ENCODE measurements at places on chromosomes 16 and 17.

GRCh38 chr16:15404792-15405191, 9.2 kb downstream of the MPV17L start:
- no peak for DNase-seq

DNA sequence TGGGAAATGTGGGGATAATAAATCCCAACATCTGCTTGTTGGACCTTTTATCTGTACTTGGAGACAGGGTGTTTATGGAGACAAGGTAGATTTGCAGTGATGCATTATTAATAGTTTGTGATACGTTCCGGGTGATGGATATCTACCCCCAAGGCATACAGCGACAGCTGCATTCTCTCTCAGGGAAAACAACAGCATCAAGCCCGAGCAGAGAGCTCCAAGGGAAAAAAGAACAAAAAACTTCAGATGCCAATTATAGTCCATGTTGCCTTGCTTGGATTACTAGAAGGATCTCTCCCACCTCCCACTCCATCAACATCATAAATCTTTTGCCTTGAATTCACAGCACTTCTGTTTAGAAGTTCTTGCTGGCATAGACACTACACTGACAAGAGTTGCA, 187.5 kb upstream of the CDH11 start:
- DNase-seq: no peak

- DNase-seq: no peak
Measured at GRCh38 chr17:65529040-65529633, 32.3 kb downstream of the AXIN2 start.

- DNase-seq: no peak
Measured at GRCh38 chr16:11985250-11985649, 8.7 kb downstream of the SNX29 start.

DNA sequence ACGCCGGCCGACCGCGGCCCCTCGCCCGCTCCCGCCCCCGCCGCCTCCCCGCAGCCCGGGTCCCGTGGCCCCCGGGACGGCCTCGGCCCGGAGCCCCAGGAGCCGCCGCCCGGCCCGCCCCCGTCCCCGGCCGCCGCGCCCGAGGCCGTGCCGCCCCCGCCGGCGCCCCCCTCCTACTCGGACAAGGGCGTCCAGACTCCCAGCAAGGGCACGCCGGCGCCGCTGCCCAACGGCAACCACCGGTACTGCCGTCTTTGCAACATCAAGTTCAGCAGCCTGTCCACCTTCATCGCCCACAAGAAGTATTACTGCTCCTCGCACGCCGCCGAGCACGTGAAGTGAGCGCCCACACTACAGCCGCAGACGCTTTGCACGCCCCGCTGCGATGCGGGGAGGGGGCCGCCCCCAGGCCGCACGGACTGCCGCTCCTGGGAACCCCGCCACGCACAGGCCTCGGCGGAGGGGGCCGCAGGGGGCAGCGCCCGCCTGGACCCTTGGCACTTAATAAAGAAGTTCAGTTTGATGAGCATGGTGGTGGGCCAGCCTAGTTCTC, 35.5 kb upstream of the ZC3H18 start:
- no peak for DNase-seq

DNA sequence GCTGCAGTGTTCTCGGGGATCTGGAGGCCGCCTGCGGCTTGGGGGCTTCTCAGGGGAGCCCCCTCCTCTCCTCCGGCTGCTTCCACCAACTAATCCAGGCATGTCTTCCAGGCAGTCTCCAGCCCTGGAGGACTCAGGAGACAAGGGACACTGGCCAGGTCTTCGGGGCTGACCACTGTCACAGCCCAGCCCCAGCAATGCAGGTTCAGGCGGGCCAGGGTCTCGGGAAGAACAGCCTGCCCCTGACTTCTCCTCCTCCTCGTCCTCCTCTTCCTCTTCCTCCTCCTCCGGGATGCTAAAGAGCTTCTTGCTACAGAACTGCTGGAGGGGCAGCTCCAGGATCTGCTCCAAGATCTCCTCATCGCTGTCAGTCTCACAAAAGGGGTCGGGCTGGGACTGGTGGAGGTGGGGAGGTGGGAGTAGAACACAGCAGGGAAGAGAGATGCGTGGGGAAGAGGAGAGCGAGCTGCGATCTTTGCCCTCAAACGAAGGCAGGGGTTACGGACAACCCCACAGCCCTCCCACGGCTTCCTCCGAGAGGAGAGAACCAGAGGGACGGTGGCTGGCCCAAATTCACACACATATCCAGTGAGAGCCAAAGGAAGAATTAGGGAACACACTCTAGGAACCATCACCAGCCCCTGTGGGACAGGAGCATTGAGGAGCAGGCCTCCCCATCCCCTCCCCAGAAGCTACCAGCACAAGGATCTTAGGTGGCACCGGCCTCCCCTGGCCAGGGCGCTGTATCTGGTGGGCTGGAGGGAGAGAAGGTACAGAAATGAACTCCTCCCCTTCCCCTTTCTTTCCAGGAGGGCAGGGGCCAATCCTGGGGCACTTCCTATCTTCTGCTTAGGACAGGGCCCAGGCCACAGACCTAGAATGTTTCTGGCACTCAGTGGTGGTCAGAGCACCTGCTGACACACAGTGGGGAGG, 19.3 kb downstream of the TSPOAP1 start:
- DNase-seq: no peak

GRCh38 chr17:15247891-15248529, 17.1 kb downstream of the PMP22 start:
- no peak for DNase-seq

GRCh38 chr16:12324152-12324551, 347.6 kb downstream of the SNX29 start:
- no peak for DNase-seq

- DNase-seq: no peak
Measured at GRCh38 chr16:23952128-23952970, 116.6 kb downstream of the PRKCB start.

- no peak for DNase-seq
Measured at GRCh38 chr16:70579648-70580630, 56.3 kb downstream of the SF3B3 start.

- DNase-seq: no peak
Measured at GRCh38 chr17:81635431-81635830, 1.5 kb downstream of the NPLOC4 start.

DNA sequence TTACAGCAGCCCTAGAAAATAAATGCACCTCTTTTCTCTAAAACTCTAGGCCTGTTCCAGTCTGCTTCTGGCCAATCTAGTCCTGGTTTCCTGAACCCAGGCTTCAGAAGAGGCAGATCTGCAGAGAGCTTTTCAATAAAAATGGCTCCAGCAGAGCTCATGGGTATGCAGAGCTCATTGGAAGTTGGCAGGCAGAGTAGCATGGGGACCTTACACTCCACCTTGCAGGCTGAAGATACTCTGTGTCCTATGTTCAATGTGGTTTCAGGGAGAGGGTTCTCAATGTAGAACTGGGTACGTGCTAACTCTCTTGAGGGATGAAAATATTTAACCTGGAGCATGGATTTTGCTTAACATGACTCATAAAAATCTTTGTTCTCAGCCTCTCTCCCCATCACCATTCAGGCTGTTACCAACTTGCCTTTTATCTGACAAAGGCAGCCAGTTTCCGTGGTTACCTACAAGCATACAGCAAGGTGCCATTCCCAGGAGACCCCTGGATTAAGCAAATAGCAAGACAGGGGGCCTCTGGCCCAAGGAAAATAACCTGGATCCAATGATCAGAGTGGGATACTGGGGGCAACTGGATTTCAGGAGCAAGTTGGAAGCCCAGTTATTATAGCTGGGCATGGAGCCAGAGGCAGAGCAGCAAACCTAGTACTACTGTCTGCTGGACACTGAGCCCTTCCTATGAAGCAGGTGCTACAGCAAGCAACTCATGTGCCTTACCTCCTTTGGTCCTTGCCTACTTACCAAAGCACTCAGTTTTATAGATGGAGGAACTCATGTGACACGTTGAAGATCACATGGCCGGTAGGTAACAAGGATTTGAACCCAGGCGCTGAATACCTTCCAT, 98.2 kb upstream of the DHX40 start:
- DNase-seq: no peak

DNA sequence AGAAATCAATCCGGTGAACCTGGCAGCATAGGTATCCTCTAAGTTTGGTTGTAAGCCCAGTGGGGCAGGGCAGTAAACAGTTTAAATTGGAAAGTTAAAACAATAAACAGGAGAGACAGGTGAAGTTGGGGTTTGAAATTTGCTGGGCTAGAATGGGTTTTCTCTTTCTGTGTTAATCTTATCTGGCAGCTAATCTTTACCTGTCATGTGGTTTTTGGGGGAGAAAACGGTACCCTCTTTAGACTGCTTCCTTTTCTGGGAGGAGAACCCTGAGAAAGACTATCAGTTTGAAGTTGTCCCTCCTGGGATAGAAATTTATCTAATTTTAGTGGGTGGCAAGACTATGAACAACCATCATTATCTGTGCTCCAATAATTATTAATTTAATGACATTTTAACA, 24.0 kb downstream of the CDH13 start:
- DNase-seq: no peak

- DNase-seq: no peak
Measured at GRCh38 chr16:48619979-48620378, 10.0 kb upstream of the N4BP1 start.

DNA sequence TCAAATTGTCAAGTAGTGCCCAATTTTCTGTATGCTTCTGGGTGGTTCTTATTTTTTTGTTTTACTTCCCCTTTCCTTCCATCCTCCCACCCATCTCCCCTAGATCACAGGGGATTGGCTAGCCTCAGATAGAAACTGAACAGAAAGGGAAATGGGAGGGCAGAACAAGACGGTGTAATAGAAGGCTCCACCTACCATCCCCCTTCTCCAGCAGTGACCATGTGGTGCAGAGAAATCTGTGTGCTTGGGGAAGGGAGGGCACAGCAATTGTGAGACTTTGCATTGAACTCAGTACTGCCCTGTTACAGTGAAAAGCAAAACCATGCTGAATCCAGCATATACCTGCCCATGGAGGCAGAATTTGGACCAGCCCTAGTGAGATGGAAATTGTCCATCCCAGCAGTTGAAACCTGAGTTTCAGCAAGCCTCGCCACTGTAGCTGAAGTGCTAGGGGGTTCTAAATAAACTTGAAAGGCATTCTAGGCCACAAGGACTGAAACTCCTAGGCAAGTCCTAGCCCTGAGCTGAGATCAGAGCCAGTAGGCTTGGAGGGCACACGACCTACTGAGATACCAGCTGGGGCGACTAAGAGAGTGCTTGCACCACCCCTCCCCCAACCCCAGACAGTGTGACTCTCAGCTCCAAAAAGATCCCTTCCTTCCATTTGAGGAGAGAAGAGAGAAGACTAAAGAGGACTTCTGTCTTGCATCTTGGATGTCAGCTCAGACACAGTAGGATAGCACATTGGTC, 5.2 kb downstream of the SLFN11 start:
- DNase-seq: no peak

GRCh38 chr17:14902803-14903202, 362.3 kb downstream of the PMP22 start:
- no peak for DNase-seq

DNA sequence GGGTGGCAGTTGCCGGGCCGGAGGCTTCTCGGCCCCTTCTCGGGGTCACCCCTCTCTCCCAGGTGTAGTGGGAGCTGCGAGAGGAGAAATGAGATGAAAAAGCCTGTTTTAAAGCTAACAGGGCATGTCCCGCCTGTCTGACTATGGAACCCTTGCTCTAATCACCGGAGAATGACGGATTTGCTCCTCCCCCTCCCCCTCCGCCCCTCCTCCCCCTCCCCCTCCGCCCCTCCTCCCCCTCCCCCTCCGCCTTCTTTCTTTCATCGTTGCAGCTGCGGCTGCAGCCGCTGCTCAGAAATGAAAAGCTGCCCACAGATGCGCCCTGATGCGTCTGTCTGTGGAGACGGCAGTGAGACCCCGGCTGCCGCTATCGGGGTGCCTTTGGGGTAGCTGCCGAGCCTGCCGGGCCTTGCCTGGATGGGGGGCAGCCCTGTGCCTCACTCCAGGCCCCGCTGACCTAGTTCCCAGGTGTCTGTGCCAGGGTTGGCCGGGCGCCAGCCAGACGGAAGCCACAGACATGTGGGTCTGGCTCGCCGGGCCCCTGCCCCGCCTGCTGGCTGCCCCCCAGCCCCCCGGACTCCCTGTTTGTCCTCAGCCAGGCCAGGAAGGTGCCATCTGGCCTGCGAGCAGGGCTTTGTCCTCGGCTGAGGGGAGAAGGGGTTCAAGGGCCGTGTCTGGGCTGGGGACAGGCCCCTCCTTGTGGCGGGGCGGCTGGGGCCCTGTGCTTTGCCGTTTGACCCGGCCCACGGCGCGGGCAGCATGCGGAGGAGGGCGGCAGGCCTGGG, 37.7 kb downstream of the GINS2 start:
- no peak for DNase-seq

- DNase-seq: no peak
Measured at GRCh38 chr17:81386646-81387099, 8.6 kb upstream of the BAHCC1 start.

DNA sequence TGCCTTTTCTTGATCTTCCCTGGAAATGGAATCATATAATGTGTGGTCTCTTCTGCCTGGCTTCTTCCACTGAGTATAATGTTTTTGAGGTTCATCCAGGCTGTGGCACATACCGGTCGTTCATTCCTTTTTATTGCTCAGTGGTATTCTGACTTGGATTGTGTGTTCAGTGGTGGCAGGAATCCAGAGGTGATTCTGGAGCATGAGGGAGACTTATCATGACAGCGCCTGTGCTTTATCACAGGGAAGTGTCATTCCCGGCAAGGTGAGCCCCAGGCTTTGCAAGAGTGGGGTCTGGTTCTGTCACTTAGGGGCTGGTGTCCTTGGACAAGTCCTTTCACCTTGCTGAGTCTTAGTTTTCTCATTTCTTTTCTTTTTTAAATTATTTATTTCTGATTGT, 53.0 kb downstream of the IRX3 start:
- DNase-seq: no peak

- no peak for DNase-seq
Measured at GRCh38 chr16:84732674-84733352, 33.0 kb downstream of the USP10 start.

GRCh38 chr17:39944393-39944711, 16.8 kb downstream of the LRRC3C start:
- no peak for DNase-seq

GRCh38 chr17:73841431-73842060, 197.3 kb upstream of the SDK2 start:
- DNase-seq: peak; percentile 19

GRCh38 chr17:61967729-61968128, 39.9 kb upstream of the INTS2 start:
- DNase-seq: no peak

- DNase-seq: no peak
Measured at GRCh38 chr16:10069374-10069773, 112.9 kb downstream of the GRIN2A start.

DNA sequence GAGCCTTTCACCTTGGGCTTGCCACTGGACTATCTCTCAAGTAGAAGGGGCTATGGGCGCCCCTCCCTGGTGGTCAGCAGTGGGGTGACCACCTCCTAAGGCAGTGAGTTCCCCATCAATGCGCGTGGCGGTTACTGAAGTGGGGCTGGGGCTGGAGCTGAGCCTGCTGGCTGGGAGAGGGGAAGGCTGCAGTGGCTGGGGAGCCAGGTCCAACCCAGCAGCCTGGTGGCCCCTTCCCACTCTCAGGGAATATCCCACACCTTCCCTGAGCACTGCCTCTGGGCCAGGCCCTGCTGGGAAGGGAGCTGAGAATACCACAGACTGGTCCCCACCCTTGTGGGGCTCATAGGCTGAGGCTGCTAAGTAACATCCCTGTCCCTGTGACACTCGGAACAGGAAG, 19.8 kb upstream of the MPRIP start:
- no peak for DNase-seq

All from NCI-H2107 (cell line).